ENCODE measurements at places on chromosomes 7 and 10.

DNA sequence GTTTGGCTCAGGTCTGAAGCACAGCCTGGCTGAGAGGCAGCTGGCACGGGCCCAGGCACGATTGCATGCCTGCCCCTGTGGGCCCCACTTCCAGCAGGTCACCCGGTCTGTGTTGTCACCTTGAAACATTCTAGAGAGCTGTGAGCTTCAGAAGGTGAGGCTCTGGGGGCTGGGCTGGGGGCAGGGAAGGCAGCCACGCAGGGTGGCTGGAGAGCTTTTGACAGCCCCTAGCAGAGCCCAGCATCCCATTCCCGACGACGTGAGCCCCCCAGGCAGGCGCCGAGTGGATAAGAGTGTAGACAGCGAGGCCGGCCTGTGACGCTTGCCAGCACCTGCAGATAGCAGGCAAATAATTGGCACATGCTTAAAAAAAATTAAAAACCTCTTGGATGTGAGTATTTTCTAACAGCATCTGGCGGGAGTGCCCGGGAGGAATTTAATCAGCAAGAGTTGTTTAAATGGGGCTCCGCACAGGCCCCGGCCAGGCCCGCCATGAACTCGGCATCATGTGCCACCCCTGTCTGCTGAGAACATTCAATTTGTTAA is 212.0 kb upstream of the TBX20 start:
- no peak for DNase-seq

GRCh38 chr7:34057956-34058355 is 152.6 kb downstream of the BMPER start:
- no peak for DNase-seq

DNA sequence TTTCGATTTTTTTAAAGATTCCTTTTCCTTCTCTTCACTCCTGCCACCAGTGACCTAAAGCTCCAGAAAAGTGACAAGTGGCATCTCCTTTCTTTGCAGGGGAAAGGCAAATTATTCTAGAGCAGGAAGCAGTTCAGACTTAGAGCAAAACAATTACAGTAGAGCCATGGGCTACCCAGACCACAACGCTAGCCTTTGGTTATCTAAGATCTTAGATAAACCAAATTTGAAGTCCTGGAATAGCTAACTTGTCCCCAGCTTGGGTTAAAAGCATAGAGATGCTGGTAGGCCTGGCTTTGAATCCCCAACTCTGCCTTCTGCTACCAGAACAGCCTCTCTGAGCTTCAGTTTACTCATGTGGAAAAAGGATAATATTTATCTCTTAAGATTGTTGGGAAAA is 38.4 kb downstream of the LGI1 start:
- DNase-seq: no peak

DNA sequence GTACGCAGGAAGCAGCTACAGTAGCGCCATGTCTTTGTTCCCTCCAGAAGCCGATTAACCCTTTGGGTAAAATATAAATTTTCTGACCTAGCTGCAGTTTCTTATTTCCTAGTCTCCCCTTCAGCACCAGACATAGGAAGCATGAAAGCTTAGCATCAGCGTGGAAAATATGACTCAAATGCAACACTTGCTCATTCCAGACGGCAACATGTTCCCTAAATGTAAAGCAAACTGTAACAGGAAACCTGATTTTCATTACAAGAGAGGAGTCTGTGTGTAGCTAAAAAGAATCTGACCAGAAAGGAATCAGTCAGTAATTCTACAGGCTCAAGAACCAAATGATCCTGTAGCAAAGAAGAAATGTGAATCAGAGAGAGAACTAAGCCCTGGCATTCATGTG is 219.2 kb downstream of the C7orf25 start:
- no peak for DNase-seq

DNA sequence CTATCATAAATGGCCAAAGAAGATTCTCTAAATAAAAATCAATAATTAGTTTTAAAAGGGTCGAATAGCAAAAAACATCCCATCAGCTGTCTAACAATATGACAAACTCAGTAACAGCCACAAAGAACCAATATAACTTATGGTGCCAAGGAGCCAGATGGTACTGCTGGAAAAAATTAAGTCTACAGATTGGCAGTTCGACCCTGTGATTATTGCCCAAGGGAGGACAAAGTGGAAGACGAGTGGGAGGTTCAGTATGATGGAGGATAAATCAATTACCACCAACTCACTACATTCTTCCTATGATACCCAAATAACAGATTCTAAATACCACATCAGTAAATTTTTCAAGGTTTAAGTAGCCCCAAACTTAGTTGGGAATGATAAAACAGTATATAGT is 49.0 kb downstream of the SKAP2 start:
- no peak for DNase-seq

GRCh38 chr7:46747869-46748576 is 827.0 kb upstream of the IGFBP3 start:
- no peak for DNase-seq

GRCh38 chr7:140593672-140593982 is 47.0 kb downstream of the DENND2A start:
- DNase-seq: no peak

DNA sequence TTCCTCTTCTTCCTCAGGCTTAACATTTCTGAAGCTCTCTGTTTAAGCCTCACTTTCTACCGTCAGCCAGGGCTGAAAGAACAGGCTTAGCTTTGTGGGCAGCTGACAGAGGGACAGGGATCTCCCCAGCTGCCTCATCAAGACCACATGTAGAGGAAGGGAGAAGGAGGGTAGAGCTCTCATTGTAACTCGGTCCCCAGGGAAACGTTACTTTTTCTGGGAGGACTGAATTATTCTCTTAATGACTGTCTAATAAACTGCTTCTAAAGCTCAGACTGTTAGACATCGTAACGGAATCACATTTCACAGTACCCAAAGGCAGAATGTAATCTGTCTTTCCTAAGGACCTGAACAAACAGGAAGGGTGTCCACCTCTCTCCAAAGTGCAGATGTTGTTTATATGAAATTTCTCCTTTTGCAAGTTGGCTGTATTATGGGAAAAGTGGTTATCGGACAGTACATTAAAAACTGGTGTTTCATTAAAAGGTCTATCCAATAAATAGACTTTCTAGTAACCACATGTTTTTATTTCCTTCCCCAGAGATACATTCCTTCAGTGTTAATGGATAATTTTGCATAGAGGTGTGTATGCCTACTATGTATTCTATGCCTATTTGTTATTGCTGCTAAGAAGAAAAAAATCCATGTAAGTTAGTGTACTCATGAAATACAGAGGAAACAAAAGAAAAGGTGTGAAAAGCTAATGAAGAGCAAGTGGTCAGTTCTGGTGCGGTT is 144.2 kb downstream of the CTTNBP2 start:
- no peak for DNase-seq

DNA sequence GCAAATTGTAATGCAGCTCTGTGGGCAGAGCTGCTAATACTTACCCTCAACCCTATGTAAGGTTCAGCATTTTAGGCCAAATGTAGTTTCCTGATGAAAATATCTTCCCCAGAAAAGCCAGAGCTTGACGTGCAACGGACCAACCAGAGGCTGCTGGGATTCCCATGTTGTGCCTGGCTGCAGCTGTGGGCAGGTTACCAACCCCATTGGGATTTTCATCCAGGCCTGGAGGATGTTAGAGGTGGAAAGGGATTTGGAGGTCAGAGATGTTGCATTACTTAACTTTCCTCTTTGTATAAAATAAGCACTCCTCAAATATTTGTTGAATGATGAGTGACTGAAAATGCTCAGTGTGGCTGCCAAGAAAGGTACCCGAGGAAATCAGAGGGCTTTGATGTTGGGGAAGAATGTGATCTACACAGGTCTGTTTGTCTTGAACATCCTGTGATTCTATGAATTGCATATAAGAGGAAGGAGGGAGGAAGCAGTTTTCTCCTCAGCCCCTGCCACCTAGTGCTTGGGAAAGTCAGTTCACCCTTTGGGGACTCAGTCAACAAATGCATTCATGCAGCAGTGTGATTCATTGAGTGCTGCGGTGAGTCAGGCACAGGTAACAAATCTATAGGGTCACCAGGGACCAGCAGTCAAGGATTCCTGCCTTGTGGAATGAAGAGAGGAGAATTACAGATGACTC is 487.2 kb downstream of the RPS24 start:
- DNase-seq: no peak

GRCh38 chr10:95536894-95537541 is 24.2 kb downstream of the SORBS1 start:
- no peak for DNase-seq

DNA sequence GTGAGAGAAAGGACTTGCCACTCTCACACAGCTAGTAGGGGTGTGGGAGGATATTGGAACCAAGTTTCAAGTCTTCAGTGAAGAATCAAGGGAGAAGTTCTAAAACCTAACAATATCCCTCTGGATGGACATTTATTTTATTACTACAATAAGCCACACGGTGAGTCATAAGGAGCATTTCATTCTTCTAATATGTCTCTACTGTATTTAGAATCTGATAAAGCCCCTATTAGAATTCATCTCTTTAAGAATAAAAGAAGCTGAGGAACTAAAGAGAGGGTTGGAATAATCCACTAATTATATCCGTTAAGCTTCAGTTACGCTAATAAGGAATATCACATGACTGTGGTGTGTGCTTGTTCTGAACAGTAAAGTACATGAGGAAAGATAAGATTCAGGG is 40.9 kb upstream of the ATRNL1 start:
- no peak for DNase-seq

DNA sequence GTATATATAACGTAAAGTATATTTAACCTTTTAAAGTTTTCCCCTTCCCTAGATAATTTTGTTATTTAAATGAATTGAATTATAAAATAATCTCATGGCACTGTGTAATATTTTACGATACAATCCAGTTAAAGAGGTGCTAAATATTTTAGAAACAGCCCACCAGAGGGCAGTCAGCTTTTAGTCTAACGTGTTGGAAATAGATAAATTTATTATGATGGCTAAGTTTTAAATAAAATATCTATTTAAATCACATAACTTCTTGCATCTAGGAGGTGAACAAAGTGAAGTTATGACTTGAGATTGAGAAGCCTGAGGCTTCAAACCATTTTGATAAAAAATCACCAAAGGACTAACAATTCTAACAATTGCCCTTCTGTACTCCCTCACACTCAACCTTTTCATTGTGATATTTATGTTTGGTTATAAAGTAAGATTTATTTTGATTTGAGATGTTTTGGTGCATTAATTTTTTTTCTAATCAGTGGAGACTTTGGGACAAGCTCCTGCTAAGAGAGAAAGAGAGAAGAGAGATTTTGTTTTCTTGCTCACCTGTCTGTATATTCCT is 171.5 kb upstream of the SP4 start:
- no peak for DNase-seq

DNA sequence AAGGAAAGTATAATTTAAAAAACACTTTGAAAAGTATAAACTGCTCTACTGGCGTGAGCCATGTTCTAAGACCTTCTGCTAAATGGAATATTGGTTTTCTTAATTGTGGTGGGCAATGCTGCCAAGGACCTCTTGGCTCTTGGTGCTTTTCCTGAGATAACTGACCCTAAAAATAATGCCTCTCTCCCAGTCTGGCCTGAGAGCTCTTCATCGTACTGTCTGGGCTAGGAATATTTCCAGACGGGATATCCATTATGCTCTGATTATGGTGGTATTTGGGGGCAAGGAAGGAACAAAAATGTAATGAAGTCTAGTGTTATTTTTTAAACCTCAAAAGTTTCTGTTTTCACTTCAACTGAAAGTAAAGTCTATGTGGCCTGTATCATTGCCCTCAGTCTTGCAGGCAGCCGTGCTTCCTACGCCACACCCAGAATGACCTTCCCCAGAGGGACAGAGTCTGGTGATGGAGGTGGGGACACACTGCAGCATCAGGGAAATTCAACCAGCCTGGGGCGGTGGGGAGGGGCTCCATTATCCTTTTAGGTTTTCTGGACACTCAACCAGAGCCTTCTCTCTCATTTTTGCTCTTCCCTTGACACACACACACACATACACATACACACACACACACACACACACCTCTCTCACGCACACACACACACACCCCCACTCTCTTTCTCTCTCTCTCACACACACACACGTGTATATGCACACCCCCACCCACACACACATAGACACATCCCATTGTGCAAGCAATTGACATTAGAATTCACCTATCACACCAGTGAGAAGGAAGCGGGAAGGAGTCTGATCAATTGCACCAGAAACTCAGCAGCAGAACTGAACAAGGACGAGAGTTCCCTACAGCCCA is 99.6 kb downstream of the LRRC18 start:
- no peak for DNase-seq

DNA sequence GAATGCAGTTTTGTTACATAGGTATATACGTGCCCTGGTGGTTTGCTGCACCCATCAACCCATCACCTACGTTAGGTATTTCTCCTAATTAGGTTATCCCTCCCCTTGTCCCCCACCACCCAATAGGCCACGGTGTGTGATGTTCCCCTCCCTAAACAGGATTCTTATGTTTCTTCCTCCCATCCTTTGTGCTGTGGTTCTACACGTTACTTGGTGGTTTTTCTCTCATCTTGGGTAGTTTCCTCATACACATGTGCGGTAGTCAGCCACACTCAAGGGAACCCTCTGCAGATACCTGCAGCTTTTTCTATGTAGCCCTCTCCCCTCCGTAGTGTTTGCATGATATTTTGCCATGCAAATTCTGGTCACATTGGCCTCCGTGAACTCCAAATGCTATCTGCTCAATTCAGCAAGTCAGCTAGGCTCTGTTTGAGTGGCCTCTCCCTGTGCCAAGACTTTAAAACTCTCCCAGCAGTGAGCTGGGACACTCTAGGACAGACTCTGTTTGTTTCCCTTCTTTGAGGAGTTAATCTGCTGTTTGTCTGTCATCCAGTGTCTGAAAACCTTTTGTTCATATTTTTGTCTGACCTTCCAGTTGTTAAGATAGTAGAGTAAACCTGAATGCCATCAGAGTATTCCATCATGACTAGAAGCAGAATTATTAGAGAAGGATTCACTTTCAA is 41.0 kb downstream of the RABGEF1 start:
- DNase-seq: no peak
